HepG2 (cell line): ENCODE measurements at places on chromosomes 1 and 21.

DNA sequence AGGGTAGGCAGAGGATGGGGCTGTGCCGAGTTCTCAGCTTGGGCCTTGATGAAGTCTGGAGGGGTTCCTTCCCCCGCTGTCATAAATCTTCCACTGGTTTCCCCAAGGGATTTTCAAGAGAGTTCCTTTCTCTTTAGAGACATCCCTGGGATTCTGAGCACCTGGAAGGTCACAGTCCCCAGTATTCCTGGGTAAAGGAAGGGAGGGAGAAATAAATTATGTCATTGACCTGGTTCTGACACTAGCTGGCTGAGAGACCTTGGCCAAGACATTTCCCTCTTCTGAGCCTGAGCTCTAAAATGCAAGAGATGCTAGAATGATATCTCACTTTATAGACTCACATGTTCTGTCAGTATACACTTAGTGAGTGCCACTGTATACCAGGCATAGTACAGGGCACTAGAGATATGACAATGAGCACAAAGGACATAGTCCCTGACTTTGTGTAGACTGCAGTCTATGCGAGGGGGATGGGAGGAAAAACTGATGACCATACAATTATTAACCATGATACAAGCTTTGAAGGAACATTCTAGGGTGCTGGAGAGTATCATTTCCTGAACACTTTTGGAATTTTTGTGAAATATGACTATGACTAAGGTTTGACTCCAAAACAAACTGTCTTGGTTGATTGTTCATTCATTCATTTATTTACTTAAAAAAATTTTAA, 165.8 kb upstream of the JUN start:
- no peak for DNase-seq

DNA sequence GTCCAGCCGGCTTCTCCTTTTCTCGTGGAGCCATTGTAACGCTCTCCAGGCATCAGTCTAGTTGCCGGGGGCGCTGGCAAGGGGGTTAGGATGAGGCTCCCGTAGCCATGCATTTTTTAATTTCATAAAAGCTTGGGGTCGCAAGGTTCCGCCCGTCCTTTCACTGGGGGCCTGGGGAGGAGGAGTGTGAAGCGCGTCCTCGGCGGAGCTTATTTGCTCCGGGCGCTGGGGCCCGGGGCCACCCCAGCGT, 1.6 kb downstream of the ADGRL2 start:
- no peak for DNase-seq

DNA sequence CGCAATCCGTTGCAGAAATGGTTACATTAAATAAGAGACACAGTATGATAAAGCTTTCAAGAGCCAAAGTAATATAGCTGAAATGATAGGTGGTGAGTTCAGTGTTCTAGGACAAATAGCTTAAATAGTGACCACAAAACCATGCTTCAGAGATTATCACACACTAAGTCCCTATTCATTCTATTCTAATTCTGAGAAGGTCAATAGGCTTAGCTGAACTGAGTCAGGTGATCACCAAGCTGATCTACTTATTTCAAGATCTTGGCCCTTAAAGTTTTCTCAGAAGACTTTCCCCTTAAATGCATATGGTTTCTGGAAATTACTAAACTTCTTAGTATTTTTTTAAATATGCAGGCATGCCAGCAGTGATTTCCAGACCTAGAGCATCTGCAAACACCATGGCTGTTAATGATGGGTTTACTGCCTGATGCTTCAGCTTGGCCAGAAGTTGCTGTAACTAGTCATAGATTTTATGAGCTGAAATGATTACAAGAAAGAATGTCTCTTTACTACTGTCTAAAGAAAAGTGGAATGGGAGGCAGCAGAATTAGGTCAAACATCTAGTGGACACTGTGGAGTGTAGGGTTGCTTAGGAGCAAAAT, 242.9 kb downstream of the ST6GALNAC3 start:
- DNase-seq = no peak

- DNase-seq = no peak
Measured at GRCh38 chr1:10691740-10692125, 104.7 kb downstream of the CASZ1 start.

DNA sequence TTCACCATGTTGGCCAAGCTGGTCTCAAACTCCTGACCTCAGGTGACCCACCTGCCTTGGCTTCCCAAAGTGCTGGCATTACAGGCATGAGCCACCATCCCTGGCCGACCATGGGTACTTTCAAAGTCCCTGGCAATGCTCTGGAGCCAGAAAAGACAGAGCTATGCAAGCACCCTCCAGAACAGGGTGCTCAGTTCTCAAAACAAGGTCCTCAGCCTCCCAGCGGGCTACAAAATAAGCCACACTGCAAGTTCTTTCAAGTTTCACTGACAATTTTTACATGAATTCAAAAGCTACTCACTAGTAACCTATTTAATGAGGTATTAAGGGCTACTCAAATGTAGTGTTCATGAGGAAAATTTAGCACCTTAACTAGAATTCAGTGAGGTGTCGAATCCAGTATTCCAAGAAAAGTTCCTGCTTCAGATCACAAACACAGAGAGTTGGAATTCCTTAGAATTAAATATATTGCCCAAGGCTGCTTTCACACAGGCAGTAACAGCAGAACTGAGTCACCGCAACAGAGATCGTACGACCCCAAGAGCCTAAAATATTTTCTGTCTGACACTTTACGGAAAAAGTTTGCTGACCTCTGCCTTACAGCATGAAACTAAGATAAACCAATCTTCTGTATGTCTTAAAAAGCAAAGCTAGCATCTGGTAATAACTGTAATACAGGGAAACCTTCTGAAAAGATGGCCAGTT, 60.7 kb downstream of the HSF2BP start:
- DNase-seq = no peak

- DNase-seq = no peak
Measured at GRCh38 chr1:30000266-30000665, 723.1 kb downstream of the MATN1 start.

- DNase-seq = no peak
Measured at GRCh38 chr1:207920444-207921021, 9.6 kb upstream of the CD34 start.

DNA sequence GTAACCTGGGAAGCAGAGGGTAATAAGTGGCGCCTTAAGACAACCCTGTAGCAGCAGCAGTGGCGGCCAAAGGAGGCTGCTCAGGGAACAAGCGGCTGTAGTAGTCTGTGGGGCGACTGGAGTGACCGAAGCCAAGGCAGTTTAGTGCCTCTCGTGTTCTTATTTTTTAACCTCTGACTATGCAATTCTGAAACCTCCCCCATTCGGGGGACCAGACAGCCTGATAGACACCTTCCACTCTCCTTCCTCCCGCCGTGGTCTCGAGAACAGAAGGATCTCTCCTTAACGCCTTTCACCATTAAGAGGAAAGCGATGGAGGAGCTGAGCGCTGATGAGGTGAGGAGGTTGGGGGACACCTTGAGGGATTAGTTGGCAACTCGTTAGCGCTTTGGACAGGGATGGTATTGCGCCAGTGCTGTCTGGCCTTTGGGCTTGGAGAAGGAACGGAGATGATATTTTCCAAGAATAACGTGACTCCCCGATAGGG, 644 bp downstream of the UBE4B start:
- DNase-seq = peak; percentile 51

- DNase-seq = no peak
Measured at GRCh38 chr1:7010534-7011200, 225.4 kb downstream of the CAMTA1 start.

DNA sequence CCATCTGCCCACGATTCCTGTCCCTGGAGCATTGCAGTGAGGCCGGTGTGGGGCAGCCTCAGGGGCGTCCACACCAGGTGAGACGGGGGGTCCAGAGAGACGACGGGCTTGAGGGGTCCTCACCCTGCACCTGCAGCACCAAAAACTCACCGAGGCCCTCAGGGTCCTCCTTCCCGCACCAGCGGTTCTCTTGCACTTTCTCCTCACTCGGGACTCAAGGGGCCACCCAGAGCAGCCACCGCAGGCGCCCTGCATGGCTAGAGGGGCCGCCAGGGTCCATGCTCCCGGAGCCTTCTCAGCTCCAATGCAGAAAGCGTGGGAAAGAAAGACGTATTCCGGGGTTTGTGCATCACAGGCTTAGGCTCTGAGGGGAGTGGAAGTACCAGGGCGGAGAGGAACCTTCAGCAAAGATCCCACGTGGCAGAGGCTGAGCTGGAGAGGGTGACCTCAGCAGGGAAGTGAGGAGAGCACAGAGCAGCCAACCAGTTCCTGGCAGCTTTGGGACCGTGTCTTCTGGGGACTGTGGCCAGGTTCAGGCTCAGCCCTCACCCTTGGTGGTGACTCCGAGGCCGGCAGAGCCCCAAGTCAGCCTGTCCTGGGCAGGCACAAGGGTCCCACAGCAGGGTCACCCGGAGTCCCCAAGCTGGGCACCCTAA, 19.5 kb upstream of the COL6A2 start:
- DNase-seq = no peak

DNA sequence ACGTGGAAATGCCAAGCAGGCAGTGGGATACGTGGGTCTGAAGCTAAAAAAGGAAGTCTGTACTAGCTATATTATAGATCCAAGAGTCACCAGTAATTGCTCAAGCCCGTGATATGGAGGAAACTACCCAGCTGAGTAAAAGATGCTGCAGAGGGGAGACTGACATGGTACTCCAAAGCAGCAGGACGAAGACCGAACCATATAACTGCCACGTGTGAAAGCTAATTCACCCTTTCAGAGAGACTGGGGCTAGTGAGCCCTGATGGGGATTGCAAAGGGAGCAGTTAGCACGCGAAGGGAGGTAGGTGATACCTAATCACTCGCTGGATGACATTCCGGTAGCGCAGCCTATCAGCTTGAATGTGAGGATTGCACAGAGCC, 316 bp downstream of the AP4B1 start:
- no peak for DNase-seq

- no peak for DNase-seq
Measured at GRCh38 chr1:230174471-230175162, 107.6 kb downstream of the GALNT2 start.

- no peak for DNase-seq
Measured at GRCh38 chr1:76830373-76830772, 36.9 kb upstream of the ST6GALNAC5 start.

DNA sequence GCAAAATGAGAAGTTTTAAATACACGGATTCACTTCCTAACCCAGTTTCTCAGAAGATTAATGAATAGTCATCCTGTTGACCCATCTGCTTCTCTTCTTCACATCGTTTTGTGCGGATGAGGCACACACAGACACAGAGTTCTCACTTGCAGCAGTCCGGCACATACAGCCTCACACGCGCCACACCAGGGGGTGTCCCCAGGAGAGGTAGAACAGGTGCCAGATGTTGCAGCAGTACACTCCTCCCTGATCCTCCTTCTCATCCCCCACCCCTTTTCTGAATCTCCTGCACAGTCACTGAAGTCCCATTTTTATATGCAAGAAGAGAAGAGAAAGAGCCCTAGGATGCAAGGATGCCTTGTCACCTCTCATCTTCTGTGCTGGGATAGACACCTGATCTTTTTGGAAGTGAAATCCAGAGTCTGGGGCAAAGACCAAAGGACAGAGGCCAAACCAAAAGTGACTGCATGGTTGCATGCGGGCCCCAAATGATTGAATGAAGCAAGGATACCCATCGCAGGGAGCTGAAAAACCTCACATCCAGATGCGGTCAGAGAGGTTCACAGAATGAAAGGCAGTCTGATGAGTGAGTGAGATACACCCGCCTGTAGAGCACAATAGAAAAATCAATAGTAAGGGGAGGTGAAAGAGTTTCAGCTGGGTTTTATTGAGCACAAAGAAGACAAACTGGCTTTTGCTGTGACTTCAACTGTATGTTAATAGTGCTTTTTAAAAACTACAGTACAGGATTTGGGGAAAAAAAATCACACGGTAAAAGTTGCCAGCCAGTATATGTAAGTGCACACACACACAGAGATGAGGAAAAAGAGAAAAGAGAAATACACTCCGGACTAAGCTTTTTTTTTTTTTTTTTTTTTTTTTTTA, 28.9 kb downstream of the PBX1 start:
- no peak for DNase-seq

DNA sequence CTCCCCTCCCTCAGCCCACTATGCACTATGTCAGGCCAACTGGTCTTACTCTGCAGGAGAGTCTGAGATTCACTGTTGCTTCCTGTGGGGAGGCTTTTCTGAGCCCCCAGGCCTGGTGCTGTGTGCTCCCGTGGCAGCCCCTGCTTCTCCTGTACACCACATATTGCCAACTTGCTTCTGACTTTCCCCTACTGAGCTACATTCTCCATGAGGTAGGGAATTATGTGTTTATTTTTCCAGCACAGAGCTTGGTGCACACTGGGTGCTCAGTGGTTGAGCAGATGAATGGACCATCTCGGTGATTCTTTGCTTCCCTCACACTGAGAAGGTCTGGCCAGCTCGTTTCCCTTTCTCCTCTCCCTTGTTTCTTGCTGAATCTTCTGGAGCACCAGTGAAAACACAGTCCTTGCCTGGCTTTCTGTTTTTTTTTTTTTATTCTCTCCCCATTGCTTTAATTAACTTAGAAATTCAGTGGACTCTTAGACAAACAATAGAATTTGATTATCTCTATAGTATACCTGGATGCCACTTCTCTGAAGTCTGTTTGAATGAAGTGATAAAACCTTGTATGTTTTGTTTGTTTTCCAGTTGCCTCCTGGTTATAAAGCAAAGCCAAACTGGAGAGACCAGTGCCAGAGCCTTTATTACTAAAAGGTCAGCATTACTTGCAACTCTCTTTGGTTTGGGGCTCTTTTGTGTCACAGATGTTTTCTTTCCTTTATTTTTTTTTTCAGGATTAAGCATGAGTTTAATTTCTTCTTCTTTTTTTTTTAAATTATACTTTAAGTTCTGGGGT, 50.3 kb upstream of the CNIH3 start:
- DNase-seq = no peak

GRCh38 chr1:180786624-180787023, 126.1 kb upstream of the KIAA1614 start:
- no peak for DNase-seq

DNA sequence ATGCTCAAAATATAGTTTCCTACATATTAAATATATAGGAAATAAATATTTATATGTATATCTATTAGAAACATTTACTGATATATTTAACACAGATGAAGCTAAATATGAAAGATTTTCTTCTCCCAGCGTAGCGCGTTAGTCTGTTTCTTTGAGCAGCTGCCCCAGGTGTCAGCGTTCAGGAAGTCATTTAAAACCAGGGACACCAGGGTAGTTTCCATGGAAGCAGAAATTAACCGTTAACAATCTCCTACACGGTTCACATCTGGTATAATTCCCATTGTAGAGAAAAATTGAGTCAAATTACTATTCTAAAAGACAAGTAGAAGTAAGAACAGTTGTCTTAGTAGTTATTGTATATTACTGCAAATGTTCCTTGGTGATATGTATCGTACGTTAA, 1443.7 kb downstream of the MRPL39 start:
- no peak for DNase-seq

DNA sequence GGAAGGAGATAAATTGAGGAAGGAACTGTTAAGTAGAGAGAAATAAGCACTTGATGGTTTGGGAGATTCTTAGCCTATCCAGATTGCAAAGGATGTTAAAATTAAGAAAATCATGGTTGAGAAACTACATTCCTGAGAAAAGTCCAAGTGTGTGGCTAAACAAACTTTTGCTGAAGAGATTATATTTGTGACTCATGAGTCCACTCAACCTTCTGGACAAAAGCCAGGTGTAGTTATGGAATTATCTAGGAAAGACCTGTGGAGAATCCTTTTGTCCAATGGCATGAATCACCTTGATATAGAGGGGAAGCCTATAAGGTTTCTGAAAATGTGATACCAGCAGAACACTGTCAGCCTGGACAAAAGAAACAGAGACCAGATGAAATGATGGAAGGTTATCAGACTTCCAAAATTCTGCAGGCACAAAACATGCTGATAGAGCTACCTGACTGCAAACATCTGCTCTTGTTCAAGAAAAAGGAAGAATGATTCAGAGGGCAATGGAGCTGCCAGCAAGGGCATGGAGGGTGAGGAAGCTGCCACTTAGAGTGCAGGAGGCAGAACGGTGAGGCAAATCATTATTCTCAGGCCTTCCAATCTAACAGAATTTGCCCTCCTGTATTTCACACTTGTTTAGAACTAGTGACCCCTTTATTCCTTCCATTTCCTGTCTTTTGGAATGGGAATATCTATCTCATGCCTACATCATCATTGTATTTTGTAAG, 300.6 kb upstream of the PRMT6 start:
- DNase-seq = no peak
